ENCODE measurements at places on chromosomes 2 and 18.

GRCh38 chr18:24368749-24369148 lies 28.9 kb downstream of the OSBPL1A start:
- peak; percentile 46 for ATAC-seq

DNA sequence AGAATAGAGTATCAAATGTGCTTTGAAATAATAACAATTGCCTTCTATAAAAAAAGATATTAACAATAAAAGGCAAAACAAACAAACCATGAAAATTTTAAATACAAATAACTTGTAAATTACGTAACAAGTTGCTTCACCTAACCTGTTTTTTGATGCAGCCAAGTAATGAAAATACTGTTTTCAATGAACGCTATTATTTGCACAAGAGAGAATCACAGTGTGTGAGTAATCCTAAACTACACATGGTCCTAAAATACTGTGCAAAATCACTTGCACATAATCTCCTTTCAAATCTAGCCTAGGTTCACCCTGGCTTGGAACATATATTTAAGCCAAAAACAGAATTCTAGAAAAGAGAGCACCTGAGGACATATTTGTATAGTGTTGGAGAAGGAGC lies 98.9 kb downstream of the CCDC148 start:
- no peak for ATAC-seq

- no peak for ATAC-seq
These were observed 59.4 kb downstream of the AGAP1 start for GRCh38 chr2:235553291-235553690.

DNA sequence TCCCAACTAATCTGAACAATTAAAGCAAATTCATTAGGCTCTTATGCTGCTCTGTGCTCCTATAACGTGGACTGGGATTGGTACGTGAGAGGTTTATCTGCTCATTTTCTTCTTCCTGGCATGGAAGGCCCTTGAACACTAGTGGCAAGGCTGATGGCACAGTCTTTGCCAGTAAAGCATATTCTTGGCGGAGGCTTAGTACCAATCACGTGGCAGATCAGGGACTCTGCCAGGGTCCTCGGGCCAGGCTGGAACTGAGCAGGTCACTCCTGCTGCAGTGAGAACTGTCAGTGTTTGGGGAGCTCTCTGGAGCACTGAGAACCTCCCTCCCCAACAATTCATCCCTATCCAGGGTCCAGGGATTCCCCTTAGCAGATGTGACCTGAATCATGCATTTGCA lies 3.7 kb upstream of the ALPK2 start:
- ATAC-seq, result no peak

GRCh38 chr2:43890855-43891254 lies 52.1 kb downstream of the ABCG8 start:
- no peak for ATAC-seq

GRCh38 chr2:193251909-193252308 lies 1057.2 kb upstream of the TMEFF2 start:
- no peak for ATAC-seq

DNA sequence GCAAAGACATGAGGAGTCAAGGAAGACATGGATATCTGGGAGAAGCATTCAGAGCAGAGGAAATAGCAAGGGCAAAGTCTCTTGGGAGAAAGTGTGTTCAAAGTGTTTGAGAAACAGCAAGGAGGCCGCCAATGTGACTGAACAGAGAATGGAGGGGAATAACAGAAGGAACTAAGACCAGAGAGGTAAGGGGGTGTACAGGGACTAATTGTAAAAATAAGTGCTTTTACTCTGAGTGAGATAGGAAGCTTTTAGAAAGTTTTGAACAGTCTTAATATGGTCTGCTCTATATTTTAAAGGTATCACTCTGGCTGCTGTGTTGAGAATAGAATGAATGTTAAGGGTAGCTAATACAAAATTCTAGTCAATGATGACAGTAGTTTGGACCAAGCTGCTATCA lies 6.8 kb upstream of the CREB1 start:
- no peak for ATAC-seq

DNA sequence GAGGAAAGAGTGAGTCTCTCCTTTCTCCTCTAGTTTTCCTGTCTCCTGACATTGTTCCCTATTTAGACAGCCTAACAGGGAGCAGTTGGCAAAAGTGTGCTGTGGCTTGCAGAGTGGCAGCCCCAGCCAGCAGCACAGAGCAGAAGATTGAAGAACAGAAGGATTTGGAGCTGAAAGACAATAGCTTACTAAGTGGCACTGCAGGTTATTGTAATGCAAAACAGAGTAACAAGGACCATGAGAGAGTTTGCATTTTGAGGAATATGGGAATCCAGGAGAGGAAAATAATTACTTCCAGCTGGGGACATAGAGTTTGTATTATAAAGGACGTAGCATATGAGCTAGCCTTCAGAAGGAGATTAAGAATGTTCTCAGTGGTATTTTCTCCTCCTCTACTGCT lies 342.4 kb downstream of the AKAIN1 start:
- ATAC-seq, result no peak
